Activated T-helper 1 cell treated with anti-CD3 and anti-CD28 coated beads, Interleukin-12 subunit alpha, Interleukin-12 subunit beta, Interleukin-2, Interleukin-4 antibody, amounts not matched to agents 30 ng/mL and 10 ng/mL and 1 ng/mL, durations not matched to agents 14 hours and 24 hours and 36 hours (primary cell): ENCODE measurements at places on chromosomes 2 and 18. TPM values are rescaled to one million over a fixed set of nuclear protein-coding genes. Genes with fewer than 3 reads are reported as not detected.

DNA sequence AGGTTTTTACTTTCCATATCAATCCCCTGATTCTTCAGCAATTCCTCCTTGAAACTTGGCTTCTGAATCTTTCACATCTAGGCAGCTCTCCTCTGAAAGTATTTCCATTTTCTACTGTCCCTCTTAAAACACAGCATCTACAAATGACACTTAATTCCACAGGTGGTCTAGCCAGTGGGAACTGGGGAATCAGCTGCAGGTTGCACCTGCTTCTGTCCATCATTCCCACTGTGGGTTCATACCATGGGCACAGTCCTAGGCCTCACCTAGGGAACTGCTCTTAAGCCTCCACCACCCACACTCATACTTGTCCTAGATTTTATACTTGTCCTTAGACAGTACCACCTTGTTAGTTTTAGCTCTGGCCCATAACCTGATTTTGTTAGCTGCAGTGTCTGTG, 2.2 kb downstream of the LOXL3 start:
- DNase-seq, result no peak
- peaks cover under 1% of the 10 kb centered on the region for H3K36me3 ChIP-seq
- peaks cover 26% of the 10 kb centered on the region for H3K4me1 ChIP-seq
- H3K27me3 ChIP-seq, result peaks cover 22% of the 10 kb centered on the region

- DNase-seq, result no peak
- peaks cover 11% of the 10 kb centered on the region for H3K4me1 ChIP-seq
- no peaks in the 10 kb centered on the region for H3K36me3 ChIP-seq
- peaks cover 3% of the 10 kb centered on the region for H3K27me3 ChIP-seq
Observed at GRCh38 chr18:10591896-10592295, 66.1 kb downstream of the NAPG start.

GRCh38 chr2:105238664-105239240, 2.8 kb upstream of the GPR45 start:
- no peak overlapping the region for H3K27ac ChIP-seq
- no peaks in the 10 kb centered on the region for H3K36me3 ChIP-seq
- no peak overlapping the region for H3K4me3 ChIP-seq
- DNase-seq, result no peak
- peaks cover 9% of the 10 kb centered on the region for H3K4me1 ChIP-seq

GRCh38 chr18:27848336-27848735, 328.6 kb downstream of the CDH2 start:
- H3K4me3 ChIP-seq, result no peak overlapping the region

DNA sequence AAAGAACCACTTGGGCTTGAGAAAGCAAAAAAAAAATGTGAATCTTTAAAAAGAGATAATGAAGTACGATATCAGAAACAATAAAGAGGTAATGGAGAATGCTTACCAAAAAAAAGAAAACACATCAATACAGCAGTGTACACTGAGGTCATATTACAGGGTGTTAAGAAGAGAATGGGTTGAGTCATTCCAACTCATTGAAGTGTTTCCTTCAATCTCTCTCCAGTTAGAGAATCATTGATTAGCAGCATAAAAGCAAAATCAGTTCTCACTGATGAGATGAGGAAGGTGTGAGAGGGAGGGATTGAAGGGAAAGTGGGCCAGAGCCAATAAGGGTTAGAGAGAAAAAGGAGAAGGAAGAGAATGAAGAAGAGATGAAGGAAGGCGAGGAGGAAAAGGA, 43.9 kb upstream of the SGPP2 start:
- H3K4me3 ChIP-seq, result no peak overlapping the region
- no peaks in the 10 kb centered on the region for H3K36me3 ChIP-seq
- no peak overlapping the region for H3K27ac ChIP-seq
- no peak for DNase-seq
- H3K27me3 ChIP-seq, result peaks cover 3% of the 10 kb centered on the region

GRCh38 chr2:19683556-19683955, 218.2 kb downstream of the TTC32 start:
- no peak for DNase-seq
- no peak overlapping the region for H3K4me3 ChIP-seq
- no peaks in the 10 kb centered on the region for H3K4me1 ChIP-seq
- H3K36me3 ChIP-seq, result no peaks in the 10 kb centered on the region
- no peaks in the 10 kb centered on the region for H3K27me3 ChIP-seq

GRCh38 chr2:159891917-159892730, 94.1 kb upstream of the CD302 start:
- H3K27me3 ChIP-seq, result no peaks in the 10 kb centered on the region
- H3K36me3 ChIP-seq, result peaks cover 30% of the 10 kb centered on the region
- H3K27ac ChIP-seq, result no peak overlapping the region
- DNase-seq, result no peak
- H3K4me3 ChIP-seq, result no peak overlapping the region
- H3K4me1 ChIP-seq, result peaks cover 43% of the 10 kb centered on the region

- no peak for DNase-seq
- no peaks in the 10 kb centered on the region for H3K27me3 ChIP-seq
- no peak overlapping the region for H3K27ac ChIP-seq
- peaks cover 27% of the 10 kb centered on the region for H3K4me1 ChIP-seq
- no peak overlapping the region for H3K4me3 ChIP-seq
- H3K36me3 ChIP-seq, result peaks cover 8% of the 10 kb centered on the region
Observed at GRCh38 chr2:195471807-195472206, 185.2 kb upstream of the SLC39A10 start.

GRCh38 chr2:170423919-170424318, 246.0 kb downstream of the MYO3B start:
- no peaks in the 10 kb centered on the region for H3K4me1 ChIP-seq
- H3K36me3 ChIP-seq, result no peaks in the 10 kb centered on the region
- H3K27me3 ChIP-seq, result peaks cover 13% of the 10 kb centered on the region
- no peak overlapping the region for H3K27ac ChIP-seq

DNA sequence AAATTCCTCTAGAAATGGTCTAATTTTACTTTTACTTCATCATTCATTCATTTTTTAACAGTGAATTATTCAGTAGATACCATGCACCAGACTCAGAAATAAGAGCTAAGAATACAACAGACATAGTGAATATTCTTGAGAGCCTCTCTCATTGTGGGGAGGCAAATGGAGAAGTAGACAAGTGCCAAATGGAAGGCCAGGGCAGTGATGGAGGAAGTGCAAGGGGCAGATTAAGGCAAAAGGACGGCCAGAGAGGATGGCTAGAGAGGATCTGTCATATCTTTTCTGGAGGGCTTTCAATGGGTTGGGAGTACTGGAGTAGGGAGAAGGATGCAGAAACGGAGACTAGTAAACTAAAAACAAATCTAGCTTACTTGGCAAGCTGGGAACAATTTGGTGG, 19.0 kb upstream of the RMDN2 start:
- no peak overlapping the region for H3K27ac ChIP-seq
- H3K27me3 ChIP-seq, result peaks cover 14% of the 10 kb centered on the region
- H3K36me3 ChIP-seq, result no peaks in the 10 kb centered on the region
- H3K4me1 ChIP-seq, result no peaks in the 10 kb centered on the region

DNA sequence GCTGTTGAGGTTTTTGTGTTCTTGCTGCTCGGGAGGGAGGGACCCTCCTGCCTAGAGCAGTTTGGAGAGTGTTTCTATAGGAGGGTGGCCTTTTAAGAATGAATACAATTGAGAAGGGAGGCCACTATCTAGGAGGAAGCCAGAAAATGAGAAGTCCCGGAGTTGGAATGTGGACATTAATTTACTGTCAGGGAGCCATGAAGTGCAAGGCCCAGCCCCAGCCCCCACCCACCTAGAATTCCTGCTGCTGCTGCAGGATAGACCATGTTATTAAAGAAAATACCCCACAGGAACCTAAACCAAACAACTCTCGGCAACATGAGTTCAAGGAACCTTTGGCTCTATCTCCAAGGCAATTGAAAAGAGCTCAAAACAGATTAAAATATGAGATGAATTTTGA, 46.0 kb downstream of the ZBTB7C start:
- peaks cover 5% of the 10 kb centered on the region for H3K27me3 ChIP-seq
- no peak for DNase-seq
- no peak overlapping the region for H3K4me3 ChIP-seq
- H3K4me1 ChIP-seq, result no peaks in the 10 kb centered on the region
- H3K27ac ChIP-seq, result no peak overlapping the region

DNA sequence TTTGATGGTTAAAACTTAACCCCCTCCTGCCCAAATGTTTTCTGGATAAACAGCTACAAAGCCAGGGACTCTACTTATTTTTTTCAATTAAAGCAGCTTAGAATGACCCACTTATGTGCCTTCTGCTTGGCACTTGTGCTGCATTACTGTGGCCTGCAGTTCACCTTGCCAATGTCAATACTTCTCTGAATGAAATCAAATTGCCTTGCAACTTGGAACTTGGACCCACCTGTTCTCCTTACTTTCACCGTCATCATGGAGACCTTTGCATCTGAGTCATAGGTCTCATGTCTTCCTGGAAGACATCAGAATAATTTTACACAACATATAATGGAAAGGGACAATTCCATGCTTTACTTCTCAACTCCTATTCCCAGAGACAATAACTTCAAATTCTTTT, 92.1 kb upstream of the FHL2 start:
- no peak for DNase-seq
- no peak overlapping the region for H3K27ac ChIP-seq
- H3K36me3 ChIP-seq, result no peaks in the 10 kb centered on the region
- H3K27me3 ChIP-seq, result peaks cover 18% of the 10 kb centered on the region

- H3K27ac ChIP-seq, result no peak overlapping the region
- no peak for DNase-seq
- H3K27me3 ChIP-seq, result peaks cover 10% of the 10 kb centered on the region
- no peaks in the 10 kb centered on the region for H3K36me3 ChIP-seq
- no peak overlapping the region for H3K4me3 ChIP-seq
Observed at GRCh38 chr2:170484552-170484951, 230.6 kb upstream of the SP5 start.

- H3K27ac ChIP-seq, result no peak overlapping the region
- H3K4me3 ChIP-seq, result no peak overlapping the region
- H3K36me3 ChIP-seq, result peaks cover 2% of the 10 kb centered on the region
- no peaks in the 10 kb centered on the region for H3K27me3 ChIP-seq
- no peaks in the 10 kb centered on the region for H3K4me1 ChIP-seq
- no peak for DNase-seq
Observed at GRCh38 chr2:101429453-101429852, 42.1 kb upstream of the CREG2 start.

ICA1L gene
- total RNA-seq, result 5.4 and 5.5 TPM in 2 replicates

GRHL1 gene
- 1.4 and 1.5 TPM in 2 replicates for total RNA-seq

GKN1 gene
- total RNA-seq, result not detected in 2 replicates

DAW1 gene
- not detected in 2 replicates for total RNA-seq

RALBP1 gene
- 40.9 and 42.4 TPM in 2 replicates for total RNA-seq
